ENCODE measurements at places on chromosomes 7 and 10.

DNA sequence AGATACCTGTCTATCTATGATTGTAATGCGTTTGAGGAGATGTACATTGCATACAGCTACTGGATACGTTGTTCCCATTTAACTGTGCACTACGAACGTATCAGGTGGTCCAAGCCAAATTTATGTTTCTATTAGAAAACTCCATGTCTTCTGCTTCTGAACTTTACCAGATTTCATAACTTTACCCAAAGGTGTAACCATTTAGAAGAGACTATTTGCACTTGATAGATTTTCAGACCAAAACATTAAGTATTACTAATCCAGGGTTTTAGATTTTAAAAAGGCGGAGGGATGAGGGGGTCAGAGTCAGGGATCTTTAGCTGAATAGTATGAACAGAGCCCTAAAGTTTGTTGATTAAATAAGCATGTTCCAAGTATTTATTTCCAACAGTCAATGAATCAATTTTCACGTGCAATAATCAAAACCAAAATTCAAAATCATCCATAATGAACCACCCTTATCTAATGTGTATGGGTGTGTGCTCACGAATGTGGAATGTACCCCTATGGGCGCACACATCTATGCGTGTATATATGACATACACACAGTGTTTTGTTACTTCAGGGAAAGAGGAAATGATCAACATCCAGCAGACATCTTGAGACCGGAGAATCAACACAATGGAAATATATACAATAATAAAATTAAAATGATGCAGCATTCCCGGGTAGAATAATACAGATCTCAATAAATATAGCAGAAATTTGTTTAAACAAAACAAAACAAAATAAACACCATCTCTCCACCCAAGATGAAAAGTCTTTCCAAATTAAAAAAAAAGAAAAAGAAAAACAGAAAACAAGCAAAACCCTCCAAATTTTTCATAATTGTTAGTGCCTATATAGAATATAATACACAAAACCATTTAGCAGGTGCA is 3.4 kb downstream of the FEZF1 start:
- no peak for DNase-seq

DNA sequence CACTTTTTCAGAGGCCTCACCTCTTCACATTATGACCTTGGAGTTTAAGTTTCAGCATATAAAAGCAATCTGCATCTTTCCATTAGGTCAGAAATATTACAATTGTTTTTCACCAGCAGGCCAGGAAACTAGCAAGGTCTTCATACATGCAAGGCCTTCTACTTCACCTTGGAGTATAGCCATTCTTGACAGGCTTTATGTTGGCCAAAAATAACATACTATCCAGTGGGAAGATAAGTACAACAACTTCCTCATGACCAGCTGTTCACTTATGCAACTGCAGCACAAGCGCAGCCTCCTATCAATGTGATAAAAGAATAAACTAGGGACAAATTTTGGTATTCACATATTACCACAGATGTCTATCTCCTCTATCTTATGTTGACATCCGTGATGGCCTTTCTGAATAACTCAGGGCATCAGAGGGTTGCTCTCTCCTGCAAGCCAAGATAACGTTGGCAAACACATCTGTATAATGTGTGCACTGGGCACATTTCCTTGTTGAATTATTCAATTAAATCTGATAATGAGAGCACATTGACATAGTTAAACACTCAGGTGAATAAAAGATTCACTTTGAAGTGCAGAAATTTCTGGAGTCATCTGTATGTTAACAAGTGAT is 239.8 kb downstream of the FZD1 start:
- DNase-seq: no peak

DNA sequence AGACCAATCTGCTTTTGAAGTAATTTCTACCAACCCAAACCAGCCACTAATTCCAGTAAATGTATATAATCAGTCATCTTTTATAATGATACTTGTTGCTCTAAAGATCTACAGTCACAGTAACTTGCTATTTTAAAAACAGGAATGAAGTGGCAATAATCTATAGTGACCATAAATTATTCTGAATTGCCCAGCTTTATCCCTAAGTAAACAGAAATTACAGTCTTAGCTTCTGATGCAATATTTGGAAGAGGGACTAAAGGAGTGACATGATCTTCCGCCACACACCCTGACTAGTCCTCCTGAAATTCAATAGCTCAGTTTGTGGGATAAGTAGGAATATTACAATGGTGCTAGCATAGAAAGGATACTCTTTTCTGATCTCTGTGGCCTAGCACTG is 96.1 kb downstream of the ATE1 start:
- DNase-seq: no peak

DNA sequence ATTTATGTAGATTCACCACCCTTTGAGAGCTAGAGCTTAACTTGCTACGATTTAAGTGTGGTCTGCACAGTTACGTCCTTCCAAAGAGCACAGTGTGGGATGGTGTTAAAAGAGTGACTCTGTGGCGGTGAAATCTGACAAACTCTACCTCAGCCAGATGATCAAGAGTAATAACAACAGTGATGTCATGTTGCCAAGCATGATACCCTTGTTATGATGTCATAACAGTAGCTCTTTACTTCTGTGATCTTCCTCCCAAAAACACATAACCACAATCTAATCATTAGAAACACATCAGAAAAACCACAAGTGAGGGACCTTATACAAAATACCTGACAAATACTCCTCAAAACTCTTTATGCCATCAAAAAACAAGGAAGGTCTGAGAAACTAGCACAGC is 649.3 kb downstream of the POM121L12 start:
- no peak for DNase-seq

DNA sequence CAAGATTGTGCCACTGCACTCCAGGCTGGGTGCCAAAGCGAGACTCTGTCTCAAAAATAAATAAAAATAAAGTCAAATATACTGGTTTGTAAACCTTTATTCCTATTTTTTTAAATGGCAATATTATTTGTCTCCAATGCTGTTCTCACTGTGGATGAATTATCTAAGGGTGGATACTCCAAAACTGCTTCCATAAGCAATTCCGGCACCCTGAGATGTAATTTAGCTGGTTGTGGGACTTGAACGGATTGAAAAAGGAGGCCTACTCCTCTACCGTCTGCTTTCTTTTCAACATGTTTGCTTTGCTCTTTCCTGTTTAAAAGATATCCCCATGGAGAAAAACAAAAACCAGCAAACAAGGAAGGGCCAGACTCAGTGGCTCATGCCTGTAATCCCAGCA is 54.4 kb downstream of the SLC35B4 start:
- DNase-seq: no peak

DNA sequence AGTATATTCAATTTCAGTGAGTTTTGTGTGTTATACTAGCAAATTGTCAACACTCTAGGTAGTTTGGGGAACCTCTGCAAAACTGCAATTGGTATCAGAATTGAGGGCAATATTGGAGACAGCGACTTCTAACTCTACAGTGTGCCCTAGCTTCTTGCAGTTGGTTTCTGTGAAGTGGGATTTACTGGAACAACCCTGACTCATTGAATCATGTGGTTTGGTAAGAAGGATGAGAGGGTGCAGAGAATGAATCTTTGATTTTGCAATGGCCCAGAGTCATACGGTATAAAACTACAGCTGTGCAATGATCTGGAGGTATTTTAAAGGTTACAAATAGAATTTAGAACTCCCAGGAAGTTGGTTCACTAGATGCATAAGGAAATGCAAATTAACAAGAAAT is 129.1 kb upstream of the PPP1R3A start:
- DNase-seq: peak; percentile 15

DNA sequence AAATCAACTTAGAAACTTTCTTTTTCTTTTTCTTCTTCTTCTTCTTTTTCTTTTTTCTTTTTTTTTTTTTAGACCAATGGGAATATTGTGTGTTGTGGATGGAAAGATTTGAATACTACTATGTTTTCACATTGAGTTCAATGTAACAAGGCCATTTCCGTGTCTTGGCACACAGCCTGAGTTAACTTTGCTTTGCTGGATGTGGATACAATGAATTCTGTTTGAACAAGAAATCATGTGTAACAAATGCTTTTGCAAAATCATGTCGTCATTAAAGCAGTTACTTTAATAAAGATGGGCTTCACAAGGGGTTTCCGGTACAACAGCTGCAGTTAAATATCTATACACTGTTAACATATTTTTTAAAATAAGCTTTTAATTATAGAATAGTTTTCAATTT is 13.5 kb upstream of the ENTPD1 start:
- peak; percentile 22 for DNase-seq

DNA sequence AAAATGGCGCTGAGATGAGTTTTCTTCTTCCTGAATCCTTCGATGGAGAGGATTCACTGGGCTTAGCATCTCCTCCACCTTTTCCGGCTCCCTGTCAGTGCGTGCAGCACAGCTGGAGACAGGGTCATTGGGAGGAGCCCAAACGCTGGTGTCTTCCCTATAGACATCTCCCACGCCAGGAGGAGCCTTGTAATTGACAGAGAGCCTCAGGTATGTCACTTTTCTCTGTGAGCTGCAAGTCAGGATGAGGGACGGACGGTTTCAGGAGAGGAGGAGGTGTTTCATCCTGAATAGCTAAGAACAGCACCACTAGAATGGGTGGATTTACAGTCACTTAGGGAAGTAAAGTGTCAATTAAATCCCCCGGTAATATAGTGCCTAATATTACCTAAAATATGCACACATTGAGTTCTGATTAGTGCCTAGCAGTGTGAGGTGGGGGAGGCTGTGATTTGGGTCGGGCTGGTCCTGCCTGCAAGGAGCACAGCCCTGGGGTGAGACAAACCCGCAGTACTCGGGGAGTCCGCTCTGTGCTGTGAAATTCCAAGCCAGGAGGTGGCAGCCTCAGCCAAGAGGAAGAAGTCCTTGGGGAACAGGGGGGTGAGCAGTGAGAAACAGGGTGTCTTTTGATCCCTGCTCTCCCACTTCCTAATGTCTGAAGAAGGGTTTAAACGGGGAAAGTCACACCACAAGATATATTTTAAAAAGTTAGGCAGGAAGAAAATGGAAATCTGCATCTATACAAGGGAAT is 28.2 kb downstream of the IL15RA start:
- DNase-seq: peak; percentile 40

DNA sequence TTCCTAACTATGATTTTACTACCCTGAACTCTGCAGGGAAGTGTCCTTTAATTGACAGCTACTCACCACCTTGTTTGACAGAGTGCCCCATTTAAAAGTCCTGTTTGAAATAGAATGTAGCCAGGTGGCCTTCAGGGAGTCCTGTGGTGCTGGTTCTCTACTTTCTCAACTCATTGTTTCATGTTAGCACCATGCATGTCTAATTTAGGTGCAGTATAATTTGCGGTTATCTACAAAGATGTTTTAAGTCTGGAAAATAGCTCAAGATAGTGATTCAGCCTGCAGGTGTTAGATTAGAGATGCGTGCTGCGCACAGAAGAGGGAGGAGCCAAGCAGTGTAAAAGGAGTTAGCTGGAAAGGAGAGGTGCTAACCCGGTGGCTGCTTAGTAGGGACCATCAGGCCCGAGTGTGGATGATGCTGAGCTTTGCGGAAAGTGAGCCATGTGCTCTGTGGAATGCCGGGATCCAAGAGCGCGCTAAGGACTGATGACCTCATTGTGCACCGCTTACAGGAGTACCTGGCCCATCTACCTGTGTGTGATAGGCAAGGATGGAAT is 1.2 kb downstream of the CCM2 start:
- no peak for DNase-seq

DNA sequence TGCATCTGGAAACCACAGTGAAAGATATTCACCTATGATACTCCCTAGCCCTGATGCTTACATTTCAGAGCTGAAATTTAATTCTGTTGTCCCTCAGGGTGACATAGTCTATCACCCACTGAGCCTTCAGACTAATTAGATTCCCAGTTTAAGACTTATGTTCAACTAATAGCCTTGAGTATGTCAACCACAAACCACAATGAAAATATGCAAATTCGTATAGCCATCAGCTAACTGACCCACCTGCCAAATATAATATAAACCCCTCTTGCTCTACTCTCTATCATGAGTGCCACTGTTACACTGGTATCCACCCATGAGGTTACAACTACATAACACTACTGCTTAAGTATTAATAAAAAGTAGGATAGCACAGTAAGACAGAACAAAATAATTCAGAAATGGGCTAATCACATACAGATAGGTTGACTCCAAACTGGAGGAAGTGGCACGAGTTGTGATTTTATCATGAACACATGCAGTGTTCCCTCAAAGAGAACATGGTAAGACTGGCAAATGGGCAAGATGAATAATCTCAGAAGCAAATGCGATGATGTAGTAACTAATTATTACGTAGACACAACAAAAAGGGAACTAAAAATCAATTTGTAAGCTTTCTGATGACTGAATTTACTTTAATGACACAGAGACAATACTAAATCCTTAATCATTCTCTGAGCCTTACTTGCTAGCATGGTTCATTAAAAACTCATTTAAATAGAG is 290.6 kb downstream of the PARD3 start:
- DNase-seq: no peak

DNA sequence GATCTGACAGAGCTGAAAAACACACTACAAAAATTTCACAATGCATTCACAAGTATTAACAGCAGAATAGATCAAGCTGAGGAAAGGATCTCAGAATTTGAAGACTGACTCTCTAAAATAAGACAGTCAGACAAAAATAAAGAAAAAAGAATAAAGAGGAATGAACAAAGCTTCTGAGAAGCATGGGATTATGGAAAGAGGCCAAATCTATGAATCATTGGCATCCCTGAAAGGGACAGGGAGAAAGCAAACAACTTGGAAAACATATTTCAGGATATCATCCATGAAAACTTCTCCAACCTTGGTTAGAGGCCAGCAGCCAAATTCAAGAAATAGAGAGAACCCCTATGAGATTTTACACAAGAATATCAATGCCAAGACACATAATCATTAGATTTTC is 804.8 kb upstream of the IGFBP3 start:
- DNase-seq: no peak
